Calu3 (cell line): ENCODE measurements at places on chromosomes 2 and 18. TPM values are rescaled to one million over a fixed set of nuclear protein-coding genes. Genes with fewer than 3 reads are reported as not detected.

DNA sequence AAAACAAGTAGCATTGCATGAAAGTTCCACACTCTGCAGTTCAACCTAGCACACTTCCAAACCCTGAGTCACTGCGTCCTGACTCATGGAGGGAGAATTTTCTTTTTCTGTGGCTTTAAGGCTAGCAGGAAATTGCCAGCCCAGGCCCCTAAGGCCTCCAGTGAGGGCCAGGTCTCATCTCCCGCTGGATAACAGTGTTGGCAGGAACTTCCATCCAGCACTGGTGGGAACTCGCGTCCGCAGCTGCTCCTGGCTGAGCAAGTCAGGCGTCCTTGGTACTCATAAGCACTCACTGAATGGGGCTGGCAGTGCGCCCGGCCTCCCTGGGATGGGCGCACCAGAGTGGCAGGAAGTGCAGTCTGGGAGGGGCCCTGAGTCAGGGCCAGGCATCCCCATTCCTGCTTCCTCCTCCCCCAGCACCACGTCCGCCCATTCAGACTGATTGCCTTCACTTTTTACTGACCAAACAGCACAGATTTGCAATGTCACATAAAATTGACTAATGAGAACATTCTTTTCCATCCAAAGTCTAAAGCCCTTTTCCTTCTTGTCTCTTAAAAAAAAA, 14.3 kb downstream of the MALL start:
- H3K4me1 ChIP-seq = peaks cover 93% of the 10 kb centered on the region
- H3K36me3 ChIP-seq = peaks cover 29% of the 10 kb centered on the region
- peak overlapping the region; percentile 100 for H3K27ac ChIP-seq
- DNase-seq = peak; percentile 95

DNA sequence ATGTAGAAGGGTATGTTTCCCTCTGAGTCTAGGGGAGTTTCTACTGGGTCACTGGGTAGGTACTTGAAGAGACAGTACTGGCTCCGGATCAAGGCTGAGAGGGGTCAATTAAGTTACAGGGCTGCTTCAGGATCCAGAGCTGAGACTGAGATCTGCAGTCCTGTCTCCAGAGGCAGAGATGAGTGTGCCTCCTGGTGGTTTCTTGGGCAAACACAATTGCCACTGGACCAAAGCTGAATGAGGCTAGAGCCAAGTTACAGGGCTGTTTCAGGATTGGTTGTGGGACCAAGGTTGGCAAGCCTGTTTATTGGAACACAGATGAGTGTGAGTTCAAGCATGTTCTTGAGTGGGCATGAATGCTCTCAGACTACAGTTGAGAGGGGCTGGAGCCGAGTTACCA, 157.9 kb downstream of the ADCYAP1 start:
- DNase-seq = no peak
- H3K27ac ChIP-seq = no peak overlapping the region
- no peaks in the 10 kb centered on the region for H3K36me3 ChIP-seq
- H3K4me1 ChIP-seq = no peaks in the 10 kb centered on the region
- no peak overlapping the region for H3K4me3 ChIP-seq

GRCh38 chr18:11322006-11322405, 172.6 kb upstream of the PIEZO2 start:
- no peak overlapping the region for H3K27ac ChIP-seq
- no peak overlapping the region for H3K4me3 ChIP-seq
- no peak for DNase-seq

DNA sequence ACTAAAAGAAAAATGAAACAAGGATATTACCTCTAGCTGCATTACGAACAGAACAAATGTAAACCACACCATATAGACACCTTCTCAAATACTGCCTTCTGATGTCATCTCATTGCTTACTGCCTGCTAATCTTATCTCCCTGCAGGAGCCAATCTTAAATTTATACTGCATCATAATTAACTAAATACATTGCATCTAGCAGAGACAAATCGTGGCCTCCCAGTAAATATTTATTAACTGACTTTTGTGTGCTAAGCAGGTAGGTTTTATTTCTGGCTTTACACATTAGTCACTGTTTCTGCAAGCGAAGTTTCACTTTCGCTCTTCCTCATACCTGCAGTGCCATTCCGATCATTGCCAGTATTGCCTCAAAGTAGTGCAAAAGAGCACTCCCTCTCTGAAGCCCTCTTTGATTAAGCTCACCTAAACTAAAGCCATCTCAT, 67.5 kb downstream of the SPATS2L start:
- peaks cover 88% of the 10 kb centered on the region for H3K4me1 ChIP-seq
- H3K27me3 ChIP-seq = no peaks in the 10 kb centered on the region
- H3K4me3 ChIP-seq = peak overlapping the region; percentile 60

- H3K4me1 ChIP-seq = peaks cover 13% of the 10 kb centered on the region
- H3K27me3 ChIP-seq = peaks cover 52% of the 10 kb centered on the region
- no peak for DNase-seq
- H3K36me3 ChIP-seq = peaks cover 5% of the 10 kb centered on the region
- peak overlapping the region; percentile 50 for H3K4me3 ChIP-seq
Measured at GRCh38 chr2:26178746-26179436, 6.0 kb downstream of the GAREM2 start.

The GNAL gene
- 0.61 and 1.2 TPM in 2 replicates for total RNA-seq

The ACVR1C gene
- 0.86 and 0.99 TPM in 2 replicates for total RNA-seq

DNA sequence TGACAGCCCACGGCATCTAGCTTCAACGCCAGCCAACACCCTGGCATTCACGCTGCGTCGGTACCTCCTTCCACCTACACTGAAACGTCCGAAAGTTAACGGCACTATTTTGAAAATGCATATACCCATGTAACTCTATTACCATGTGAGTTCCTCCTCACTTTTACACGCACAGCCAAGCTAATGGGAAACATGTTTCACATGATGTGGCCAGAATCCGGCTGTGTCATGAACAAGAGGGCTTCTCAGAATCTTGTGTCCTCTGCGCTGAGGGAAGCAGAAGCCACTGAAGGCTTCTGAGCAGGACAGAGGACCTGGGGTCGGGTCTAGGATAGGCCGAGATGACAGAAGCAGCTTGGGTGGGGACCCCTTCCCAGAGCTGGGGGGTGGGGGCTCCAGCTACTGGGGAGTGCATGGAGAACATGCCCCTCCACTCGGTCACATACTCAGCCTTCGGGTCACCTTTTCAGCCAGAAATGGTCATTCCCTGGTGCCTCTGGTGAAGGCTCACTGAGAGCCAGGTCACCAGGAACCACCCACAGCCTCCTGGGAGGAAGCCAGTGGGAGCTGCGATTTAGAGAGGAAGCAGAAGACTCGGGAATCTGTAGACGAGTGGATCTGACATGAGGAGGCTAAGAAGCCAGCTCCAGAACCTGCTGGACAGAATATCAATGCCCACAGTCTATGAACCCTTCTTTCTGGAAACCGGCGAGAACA, 41.5 kb downstream of the HDAC4 start:
- no peak overlapping the region for H3K27ac ChIP-seq
- H3K4me1 ChIP-seq = peaks cover 7% of the 10 kb centered on the region
- H3K36me3 ChIP-seq = no peaks in the 10 kb centered on the region
- no peak for DNase-seq

DNA sequence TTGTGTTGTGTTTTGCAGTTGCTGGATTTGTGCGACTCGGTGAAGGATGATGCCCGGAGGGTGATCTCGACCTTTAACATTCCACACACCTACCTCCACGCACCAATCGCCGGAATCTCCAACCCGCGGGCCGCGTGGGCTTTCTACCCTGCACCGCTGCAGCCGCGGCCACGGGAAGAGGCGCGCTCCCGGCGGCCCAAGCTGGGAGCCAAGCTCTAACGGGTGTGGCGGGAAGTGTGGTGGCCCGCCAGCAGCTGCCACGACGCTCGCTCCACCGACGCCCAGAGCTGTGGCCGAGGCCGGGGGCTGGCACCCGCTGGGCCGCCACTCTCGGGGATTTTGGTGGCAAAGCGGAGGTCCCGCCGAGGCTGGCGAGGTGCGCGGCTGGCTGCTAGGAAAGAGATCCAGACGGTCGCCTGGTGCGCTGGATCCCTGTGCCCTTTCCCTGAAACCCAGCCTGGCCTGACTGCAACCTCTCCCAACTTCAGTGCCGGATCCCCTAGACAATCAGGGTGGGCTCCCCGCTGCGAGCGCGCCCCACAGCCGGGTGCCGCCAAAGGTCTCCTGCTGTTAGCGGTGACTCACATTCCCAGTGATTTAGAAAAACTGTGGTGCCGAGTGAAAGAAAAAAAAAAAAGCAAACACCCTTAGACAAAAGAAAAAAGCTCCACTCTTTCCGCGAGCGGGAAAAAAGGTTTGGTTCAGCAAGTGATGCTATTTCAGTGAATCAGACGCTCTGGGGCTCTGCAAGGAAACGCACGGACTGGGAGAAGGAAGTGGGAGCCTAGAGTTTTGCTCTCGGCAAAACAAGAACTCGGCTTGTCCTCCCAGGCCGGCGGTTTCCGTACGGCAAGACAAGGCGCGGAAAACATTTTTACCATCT, 2.9 kb upstream of the BCL2L11 start:
- peak overlapping the region; percentile 98 for H3K4me3 ChIP-seq
- peak overlapping the region; percentile 73 for H3K27ac ChIP-seq
- DNase-seq = peak; percentile 33
- H3K36me3 ChIP-seq = peaks cover 63% of the 10 kb centered on the region
- H3K4me1 ChIP-seq = peaks cover 27% of the 10 kb centered on the region

DNA sequence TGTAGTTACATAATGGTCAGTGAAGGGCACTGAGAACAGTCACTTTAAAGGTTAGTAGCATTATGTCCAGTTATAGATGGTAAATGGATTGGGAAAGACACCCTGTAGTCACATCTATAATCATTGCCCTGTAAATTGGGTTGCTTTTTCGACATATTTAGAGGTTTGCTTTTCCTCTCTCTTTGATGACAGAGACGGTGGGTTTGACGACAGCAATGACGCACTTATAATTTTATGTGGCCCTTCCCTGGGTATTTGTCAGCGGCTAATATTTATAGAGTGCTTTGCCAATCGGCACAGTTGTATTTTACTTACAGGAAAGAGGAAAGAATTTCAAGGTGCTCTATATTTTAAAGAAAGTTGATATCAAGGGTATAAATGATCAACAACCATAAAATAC, 2.8 kb downstream of the CPS1 start:
- H3K27ac ChIP-seq = no peak overlapping the region
- no peak overlapping the region for H3K4me3 ChIP-seq
- H3K27me3 ChIP-seq = no peaks in the 10 kb centered on the region
- H3K4me1 ChIP-seq = peaks cover 21% of the 10 kb centered on the region
- no peaks in the 10 kb centered on the region for H3K36me3 ChIP-seq

- no peak overlapping the region for H3K4me3 ChIP-seq
- no peaks in the 10 kb centered on the region for H3K27me3 ChIP-seq
- H3K4me1 ChIP-seq = peaks cover 32% of the 10 kb centered on the region
Measured at GRCh38 chr18:8889489-8889888, 184.1 kb downstream of the MTCL1 start.

GRCh38 chr18:6718267-6718666, 11.2 kb upstream of the ARHGAP28 start:
- no peak for DNase-seq
- no peaks in the 10 kb centered on the region for H3K36me3 ChIP-seq
- H3K4me3 ChIP-seq = no peak overlapping the region
- H3K4me1 ChIP-seq = no peaks in the 10 kb centered on the region
- no peak overlapping the region for H3K27ac ChIP-seq

- no peak overlapping the region for H3K27ac ChIP-seq
- no peaks in the 10 kb centered on the region for H3K36me3 ChIP-seq
- H3K4me1 ChIP-seq = no peaks in the 10 kb centered on the region
- H3K27me3 ChIP-seq = no peaks in the 10 kb centered on the region
- no peak overlapping the region for H3K4me3 ChIP-seq
Measured at GRCh38 chr2:216467845-216468244, 30.8 kb upstream of the RPL37A start.
